ENCODE measurements at places on chromosomes 7 and 10.
A peak's percentile ranks its signal among the peaks of the same experiment; 100 is the strongest.

DNA sequence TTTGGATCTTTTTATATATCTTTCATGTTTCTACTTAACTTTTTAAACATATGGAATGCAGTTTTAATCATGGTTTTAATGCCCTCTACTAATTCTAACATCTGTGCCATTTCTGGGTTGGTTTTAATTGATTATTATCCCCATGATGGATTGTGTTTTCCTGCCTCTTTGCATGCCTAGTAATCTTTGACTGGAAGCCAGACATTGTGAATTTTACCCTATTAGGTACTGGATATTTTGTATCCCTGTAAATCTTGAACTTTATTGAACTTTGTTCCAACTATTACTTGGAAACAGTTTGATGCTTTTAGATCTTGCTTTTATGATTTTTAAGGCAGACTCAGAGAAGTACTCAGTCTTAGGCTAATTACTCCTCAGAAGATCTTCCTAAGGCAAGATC, 16.0 kb upstream of the RBM20 start:
- DNase-seq, result no peak

DNA sequence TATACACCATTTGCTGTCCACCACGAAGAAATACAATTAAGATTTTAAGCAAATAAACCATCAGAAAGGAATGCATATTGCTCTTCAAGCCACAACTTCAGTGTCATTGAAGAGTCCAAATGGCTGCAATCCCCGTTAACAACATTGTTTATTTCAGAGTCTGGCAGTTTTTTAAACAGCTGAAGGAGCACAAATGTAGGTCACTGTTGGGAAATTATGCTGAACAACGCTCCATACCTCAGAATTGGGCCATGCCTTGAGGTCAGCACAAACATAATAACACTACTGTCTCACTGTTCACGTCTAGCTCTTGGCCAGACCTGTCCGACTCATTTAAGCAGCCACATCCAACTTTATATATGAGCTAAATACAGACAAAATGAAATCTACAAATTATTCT, 453.9 kb upstream of the GHITM start:
- DNase-seq, result no peak

GRCh38 chr7:99393355-99394187, 14.8 kb downstream of the PDAP1 start:
- peak; percentile 76 for DNase-seq

- peak; percentile 79 for DNase-seq
Measured at GRCh38 chr7:20219446-20220292, 2.5 kb upstream of the MACC1 start.

- DNase-seq, result no peak
Measured at GRCh38 chr10:90462749-90463470, 394.9 kb downstream of the HTR7 start.

- DNase-seq, result peak; percentile 55
Measured at GRCh38 chr7:140719721-140720120, 23.2 kb downstream of the NDUFB2 start.

DNA sequence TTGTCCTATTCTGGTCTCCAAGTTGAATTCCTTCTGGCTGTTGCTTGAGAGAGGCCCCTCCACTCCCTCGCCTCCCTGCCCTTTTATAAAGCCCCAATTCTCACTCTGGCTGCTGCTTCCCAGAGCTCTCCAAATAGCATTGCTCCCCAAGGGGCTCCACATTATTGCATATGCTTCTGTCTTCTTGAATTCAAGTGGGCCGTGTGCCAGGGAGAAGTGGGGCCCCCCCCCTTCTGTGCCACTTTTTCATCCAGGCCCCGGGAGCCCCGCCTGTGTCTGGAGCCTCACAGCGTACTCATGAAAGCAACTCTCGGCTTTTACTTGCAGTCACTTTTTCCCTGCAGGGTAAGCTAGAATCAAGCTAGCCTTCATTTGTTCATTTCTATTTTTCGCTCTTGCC, 265.1 kb downstream of the CCSER2 start:
- no peak for DNase-seq

- DNase-seq, result no peak
Measured at GRCh38 chr7:18958627-18959026, 158.8 kb downstream of the TWIST1 start.

- DNase-seq, result no peak
Measured at GRCh38 chr10:117262291-117262902, 21.5 kb downstream of the SLC18A2 start.

- DNase-seq, result no peak
Measured at GRCh38 chr7:141073641-141074161, at the start of gene TMEM178B. TMEM178B (plus strand) TSS chr7:141074064.

DNA sequence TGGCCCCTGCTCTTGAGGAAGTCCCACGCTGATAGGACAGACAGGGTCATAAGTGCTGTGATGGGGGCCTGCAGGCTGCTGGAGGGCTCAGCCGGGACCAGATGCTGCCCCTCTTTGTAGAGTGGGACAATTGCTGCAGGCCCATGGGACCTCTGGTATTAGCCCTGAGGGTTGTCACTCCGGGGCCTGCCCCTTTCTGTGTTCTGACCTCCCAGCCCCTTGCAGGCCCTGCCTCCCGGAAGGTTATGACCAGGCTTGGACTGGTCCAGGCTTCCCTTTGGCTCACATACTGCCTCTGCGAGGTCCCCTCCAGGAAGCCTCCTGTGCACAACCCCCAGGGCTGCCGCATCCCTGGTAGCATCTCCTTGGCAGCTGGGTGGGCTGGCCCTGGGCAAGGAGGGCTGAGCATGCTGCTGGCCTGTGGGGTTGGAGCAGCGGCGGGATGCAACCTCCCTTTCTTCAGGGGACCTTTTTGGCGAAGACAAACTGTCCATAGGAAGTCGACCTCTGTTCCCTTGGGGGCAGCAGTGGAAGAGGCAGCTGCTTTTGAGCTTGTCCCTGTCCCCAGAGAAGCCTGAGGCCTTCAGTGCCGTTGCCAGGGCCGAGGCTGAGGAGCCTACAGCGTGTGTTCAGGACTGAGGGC, 8.8 kb downstream of the LIMK1 start:
- DNase-seq, result no peak

DNA sequence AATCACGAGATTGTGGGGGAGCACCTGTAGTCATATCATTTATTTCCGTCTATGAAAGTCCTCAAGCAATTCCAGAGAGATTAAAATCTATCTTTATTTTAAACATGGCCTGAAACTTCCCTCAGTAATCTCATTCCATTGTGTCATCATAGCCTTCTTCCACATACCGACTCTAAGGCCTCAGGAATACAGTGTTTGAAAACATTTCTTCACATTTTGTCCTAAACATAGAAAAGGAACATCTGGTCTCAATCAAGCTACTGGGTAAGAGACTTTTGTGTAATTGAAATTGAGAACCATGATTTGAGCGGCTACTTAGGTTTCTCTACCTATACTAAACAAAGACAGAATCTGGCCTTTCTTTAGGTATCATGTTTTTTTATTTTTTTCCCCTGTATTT, 78.0 kb upstream of the ELMO1 start:
- no peak for DNase-seq

GRCh38 chr7:99143853-99144672, at the start of gene SMURF1:
SMURF1 (minus strand) TSS chr7:99144108; CDS start chr7:99143780, 328 bp downstream.
- peak; percentile 11 for DNase-seq

- DNase-seq, result no peak
Measured at GRCh38 chr7:113367041-113367586, 248.8 kb upstream of the SMIM30 start.

GRCh38 chr10:103367379-103367781, 396 bp upstream of the TAF5 start:
- DNase-seq, result no peak

DNA sequence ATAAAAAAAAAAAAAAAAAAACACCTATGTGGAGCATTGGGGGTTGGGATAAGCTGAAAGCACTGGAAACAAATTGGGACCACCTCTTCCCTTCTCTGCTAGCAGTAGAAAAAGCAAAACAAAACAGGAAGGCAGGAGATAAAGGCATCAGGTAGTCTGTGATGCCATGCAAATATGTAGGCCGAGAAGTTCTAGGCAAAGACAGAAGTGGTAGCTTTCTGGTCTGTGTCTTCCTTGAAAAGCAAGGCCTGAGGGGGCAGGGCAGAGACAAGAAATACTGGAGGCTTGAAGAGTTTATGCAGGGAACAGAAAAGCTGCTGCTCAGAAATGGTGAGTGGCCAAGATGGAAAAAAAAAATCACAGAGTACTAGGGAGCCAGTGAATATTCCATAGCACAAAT, 111.1 kb downstream of the ELMO1 start:
- DNase-seq, result no peak

DNA sequence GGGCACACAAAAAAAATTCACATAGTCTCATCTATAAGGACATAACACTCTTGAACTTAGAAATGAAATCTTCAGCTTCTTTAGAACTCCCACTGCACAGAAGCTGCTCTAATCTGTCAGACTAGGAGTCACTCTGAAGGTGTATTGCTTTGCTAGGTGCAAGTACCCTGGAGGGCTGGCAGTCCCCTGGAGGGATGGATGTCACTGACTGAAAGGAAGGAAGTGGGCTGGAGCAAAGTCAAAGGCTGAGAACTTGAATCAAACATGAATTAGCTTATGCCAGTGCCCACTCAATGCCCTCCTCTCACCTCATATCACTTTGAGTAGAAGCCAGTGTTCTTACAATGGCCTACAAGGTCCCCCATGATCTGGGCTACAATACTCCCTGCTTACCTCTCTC, 140.3 kb upstream of the ANKRD1 start:
- no peak for DNase-seq

DNA sequence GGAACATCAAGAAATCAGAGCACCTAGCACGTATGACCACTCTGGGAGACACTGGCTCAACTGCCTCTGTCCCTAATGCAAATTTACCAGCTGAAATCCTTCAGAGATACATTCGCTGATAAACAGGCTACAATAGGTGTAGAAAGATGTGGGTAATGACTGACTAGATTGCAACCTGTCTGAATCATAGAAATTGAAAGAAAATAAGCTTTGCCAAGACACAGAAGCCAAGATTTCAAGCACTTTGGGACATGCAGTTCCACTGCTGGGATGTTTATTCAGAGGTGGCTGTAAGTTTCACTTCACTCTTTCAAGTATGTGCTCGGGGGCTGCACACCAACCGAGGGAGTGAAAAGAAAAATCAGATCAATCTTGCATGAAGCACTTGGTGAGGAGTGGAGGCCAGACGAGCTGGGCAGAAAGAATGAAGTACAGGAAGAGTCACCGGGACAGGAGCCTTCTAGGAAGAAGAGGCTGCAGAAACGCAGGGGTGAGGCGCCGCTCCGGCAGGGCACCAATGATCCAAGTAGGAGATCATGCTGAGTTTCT, 276.7 kb downstream of the PARD3 start:
- no peak for DNase-seq

DNA sequence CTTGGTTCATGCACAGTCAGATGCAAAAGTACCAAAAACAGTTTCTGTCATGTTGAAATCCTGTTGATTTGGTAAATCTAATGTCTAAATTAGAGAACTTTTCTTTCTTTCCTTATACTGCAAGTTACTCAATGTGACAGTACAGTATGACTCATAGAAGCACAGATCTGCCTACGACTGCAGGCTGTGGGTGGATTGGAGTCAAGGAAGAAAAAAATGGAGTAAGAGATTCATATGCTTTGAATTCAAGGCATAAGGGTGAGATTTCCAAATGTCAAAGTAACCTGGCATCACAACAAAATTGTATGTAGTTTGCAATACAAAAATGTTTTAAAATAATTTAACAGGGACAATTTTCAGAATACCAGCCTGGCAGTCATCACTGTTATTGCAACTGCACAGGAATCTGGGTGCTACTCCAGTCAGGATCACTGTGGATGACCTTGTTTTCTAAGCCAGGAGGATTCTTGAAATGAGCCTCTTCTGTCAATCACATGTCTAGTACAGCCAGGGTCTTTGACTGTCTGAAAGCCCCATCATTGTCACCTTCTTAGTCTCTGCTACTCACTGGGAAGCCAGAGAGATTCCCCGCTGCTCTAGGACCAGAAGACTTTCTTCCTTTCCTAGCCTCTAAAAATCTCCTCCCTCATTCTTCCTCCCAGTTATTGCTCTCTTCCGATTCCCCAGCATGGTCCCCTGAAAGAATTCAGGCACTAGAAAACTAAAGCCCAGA, 83.6 kb downstream of the CD36 start:
- no peak for DNase-seq

- DNase-seq, result no peak
Measured at GRCh38 chr7:74026406-74026902, 1.5 kb upstream of the ELN start.

- no peak for DNase-seq
Measured at GRCh38 chr7:43754596-43754995, 3.9 kb upstream of the BLVRA start.

DNA sequence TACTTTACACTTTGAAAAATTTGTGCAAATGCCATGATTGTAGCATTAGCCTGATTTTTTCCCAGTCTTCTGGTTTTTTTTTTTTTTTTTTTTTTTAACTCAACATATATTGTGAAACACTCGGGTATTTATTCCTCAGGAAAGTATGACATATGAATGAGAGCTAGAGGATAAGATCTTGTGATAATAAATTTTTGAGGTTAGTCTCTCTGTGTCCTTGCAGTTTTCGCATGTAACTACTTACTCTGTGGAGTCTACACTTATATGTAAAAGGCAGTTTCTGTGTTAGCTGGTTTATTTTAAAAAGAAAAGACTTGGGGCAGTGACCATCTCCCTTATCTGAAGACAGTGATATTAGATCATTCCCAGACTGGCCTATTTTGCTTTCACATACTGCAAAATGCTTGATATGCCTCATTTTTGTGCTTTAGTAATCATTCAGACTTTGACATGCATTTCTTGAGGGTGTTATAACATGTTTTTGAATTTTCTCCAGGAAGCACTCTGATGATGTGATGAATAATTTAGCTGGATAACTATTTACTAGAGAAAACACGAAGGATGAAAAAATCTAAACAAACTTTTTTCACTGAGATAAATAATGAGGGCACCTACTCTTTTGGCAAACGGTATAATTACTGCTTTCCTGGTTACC, 371.0 kb downstream of the NRG3 start:
- no peak for DNase-seq

DNA sequence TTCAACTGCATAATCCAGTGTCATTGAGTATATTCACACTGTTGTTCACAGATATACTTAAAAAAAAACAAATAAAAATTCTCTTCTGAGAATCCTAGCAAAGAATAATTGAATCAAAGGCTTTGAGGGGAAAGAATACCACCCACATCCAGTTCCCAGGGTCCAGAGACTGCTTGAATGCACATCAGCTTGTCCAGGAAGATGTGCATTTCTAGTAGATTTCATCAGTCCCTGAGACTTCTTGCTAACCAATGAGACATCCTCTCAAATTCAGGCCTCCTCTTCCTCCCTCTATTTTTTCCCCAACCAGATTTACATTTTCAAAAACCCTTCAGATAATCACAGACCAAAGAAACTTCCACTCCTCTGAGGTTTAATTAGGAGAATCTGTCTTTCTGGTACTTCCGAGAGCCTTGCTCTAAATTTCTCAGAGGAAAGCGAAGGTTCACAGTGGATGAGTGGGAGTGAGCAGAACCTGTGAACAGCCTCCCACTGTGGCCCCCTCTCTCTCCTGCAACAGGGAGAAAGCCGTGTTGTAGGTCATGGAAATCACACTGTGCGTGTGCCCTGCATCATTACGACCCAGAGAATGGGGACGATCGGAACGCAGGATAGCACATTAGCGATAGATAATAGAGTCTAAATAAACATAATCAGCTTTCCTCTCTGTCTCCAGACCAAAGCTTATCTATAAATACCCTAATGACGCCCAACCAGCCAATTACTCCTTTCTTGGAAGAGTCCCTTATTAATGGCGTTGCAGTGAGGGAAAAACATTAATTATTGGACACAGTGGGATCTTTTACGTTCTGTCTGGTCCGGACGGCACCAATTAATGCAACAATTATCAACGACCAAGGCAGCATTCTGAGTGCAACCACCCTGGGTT, 212.5 kb downstream of the EMX2 start:
- DNase-seq, result no peak

GRCh38 chr10:76686201-76686600, 951.4 kb downstream of the KCNMA1 start:
- no peak for DNase-seq
